ENCODE measurements at places on chromosomes 7 and 10. TPM values are rescaled to one million over a fixed set of nuclear protein-coding genes. Genes with fewer than 3 reads are reported as not detected.

- DNase-seq: no peak
Observed at GRCh38 chr10:88457660-88458059, 125.5 kb downstream of the RNLS start.

- DNase-seq: no peak
Observed at GRCh38 chr7:98334081-98334480, 52.6 kb downstream of the BRI3 start.

DNA sequence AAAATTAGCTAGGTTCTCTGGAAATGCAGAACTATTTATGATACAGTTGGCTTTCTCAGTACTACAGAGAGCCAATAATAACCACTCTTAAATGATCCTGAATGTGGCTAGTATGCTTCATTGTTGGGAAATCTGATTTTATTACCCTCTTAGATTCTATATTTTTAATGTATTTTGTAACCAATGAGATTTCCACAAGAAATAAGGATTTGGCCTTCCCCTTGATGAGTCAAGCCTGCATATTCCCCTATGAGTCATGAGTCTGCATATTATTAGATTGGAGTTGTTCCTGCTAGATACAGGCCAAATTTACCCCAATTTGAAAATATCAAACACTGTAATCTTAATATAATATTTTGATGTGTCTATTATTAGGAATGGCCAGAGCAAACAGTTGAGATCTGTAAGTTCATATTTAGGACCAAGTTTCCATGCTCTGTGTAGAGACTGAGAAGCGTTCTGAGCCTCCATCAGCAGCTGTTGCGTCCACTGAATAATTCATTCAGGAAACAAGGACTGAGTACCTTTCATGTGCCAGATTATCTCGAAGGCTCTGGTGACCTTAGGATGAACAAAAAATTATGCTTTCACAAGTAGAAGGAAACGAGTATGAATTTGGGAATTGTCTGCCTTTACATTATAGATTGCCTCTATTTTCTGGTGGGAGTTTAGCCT lies 793.4 kb downstream of the NRG3 start:
- DNase-seq: peak; percentile 53

GRCh38 chr7:32958046-32959025 lies 1.1 kb downstream of the FKBP9 start:
- DNase-seq: peak; percentile 58

DNA sequence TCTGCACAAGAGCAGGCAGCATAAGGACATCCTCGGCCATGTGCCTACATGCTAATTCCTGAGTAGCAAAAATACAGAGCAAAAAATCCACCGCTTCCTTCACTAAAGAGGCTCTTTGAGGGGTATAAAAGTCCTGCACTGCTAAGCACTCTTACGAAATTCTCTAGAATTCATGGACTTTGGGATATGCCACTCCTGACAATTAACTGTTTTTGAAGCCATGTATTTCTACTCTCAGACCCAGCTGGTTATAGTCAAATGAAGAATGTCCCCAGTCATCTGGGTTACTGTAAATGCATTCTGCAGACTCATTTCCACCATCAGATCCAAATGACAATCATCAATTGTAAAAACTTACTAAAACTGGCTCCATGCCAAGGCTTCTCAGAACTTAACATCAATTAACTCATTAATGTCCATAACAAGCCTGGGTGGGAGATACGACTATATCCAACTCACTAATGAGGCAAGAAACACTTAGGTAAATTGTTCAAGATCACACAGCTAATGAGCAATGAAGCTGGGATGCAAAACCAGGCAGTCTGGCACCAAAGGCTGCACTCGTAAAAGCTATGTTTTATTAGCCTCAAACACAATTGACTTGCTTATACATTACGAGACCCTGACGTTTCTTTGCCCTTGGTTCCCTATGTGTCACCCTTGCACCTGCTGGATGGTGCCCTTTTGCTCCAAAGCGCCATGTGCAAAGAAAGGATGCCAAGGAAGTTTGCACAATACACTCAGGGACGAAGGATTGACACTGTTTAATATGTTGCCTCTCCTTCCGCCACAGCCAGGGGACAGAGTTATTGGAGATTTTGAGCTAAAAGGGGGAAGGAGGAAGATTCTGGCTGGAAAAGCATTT lies 250.4 kb downstream of the ELMO1 start:
- no peak for DNase-seq

DNA sequence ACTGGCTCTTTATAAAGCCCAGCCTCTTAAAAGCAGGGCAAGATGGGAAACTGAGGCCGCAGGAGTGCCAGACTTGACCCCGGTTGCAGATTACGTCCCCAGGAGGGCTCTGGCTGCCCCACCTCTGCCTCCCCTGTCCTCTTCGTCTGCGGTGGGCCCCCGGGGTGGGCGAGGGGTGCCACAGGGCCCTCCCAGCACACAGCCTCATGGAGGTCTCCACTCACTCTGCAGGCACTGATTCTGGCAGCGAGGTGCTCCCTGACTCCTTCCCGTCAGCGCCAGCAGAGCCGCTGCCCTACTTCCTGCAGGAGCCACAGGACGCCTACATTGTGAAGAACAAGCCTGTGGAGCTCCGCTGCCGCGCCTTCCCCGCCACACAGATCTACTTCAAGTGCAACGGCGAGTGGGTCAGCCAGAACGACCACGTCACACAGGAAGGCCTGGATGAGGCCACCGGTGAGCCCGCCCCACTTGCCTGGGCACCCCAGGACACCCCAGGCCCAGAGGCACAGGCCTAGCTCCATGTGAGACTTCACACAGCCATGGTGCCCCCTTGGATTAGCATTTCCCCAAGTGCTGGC lies 39.4 kb upstream of the SLC29A3 start:
- no peak for DNase-seq

DNA sequence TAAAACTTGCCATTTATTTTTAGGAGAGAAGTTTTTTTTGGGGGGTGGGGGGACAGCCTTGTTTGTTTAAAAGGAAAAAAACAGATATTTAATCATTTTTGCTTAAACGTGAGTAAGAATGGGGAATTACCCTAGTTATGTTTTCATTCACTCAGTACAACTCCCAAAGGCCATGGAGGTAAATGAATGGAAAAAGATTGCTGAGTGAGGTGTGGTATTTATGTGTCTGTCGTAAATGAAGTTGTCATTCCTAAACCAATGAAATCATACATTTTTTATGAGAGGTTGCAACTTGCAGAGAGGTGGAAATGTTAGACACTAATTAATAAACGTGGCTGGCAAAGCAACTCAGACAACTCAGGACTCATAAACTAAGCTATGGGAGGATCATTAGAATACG lies 218.1 kb downstream of the CELF2 start:
- no peak for DNase-seq

- peak; percentile 32 for DNase-seq
Observed at GRCh38 chr7:141466151-141466904, 84.9 kb upstream of the AGK start.

DNA sequence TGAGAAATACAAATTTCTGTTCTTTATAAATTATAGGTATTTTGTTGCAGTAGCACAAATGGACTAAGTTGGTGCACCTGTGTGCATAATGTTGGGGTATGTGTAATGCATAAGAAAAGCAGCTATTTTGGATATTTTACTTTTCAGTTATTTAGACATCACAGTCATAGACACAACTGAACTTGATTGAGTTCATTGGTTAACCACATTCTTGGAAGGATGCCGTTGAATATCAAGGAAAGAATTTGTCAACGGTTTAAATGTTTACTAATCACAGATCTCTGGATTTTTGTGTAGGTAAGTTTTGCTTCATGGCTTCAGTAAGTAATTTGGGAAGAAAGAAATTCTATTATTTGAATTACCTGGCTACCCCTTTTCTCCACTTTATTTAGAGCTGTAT lies 4.1 kb downstream of the OTUD1 start:
- peak; percentile 76 for DNase-seq

DNA sequence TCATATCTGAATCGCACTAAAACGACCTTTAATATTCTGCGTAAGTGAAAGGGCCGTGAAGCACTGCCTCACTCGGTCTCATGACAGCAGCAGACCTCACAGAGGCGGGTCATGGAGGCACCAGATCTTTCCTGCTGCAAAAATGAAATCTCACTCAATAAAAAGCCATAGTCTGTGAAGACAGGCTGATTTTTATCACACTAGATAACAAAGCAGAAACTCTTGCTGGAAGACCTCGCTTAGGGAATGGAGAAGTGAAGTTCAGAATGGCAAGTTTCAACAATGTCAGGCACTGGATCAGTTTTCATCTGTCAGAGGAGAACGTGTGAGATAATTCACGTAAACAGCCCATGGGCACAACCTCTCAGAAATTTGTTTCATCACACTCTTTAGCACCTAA lies 8.0 kb downstream of the SEPHS1 start:
- DNase-seq: no peak

GRCh38 chr10:124738441-124738840 lies 5.7 kb downstream of the FAM53B start:
- no peak for DNase-seq

GRCh38 chr10:43264344-43264964 lies 2.4 kb downstream of the RASGEF1A start:
- no peak for DNase-seq

GRCh38 chr10:6501931-6502330 lies 78.1 kb downstream of the PRKCQ start:
- no peak for DNase-seq

DNA sequence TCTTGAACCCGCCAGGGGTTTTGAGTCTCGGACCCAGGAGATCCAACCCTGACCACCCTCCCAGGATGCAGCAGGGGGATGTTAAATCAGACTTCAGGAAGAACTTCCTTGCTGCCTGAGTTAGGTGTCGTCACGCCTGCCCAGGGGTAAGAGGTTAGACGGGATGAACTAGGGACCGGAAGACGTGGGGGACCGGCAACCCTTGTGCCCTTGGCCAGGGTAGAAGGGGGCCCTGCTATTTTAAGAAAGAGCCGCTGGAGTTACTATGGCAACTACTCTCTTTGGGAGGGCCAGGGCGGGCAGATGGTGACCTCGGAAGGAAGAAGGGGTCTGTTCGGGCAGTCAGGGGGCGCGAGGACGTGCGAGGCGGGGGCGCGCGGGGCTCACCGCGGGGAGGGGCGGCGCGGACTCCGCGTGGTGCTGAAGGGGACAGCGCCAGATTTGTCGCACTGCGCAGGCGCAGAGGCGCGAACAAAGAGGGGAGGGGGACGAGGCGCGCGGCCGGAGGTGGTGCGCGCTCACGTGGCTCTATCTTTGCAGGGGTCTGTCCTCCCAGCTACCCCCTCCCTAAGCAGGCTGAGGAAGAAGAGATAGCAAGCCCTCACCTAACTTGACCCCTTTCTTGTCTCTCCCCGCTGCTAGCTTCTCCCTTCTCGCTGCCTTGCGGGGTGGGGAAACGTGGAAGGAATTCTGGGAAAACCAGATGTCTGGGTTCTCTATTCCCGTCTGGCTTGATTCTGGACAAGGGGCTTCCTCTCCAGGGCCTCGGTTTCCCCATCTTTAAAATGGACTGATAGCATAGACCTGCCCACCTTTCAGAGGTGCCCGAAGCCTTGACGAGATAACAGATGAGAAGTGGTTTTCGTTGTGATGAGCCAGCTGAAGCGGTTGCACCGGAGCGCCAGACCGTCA lies 940 bp upstream of the PSD start:
- no peak for DNase-seq

DNA sequence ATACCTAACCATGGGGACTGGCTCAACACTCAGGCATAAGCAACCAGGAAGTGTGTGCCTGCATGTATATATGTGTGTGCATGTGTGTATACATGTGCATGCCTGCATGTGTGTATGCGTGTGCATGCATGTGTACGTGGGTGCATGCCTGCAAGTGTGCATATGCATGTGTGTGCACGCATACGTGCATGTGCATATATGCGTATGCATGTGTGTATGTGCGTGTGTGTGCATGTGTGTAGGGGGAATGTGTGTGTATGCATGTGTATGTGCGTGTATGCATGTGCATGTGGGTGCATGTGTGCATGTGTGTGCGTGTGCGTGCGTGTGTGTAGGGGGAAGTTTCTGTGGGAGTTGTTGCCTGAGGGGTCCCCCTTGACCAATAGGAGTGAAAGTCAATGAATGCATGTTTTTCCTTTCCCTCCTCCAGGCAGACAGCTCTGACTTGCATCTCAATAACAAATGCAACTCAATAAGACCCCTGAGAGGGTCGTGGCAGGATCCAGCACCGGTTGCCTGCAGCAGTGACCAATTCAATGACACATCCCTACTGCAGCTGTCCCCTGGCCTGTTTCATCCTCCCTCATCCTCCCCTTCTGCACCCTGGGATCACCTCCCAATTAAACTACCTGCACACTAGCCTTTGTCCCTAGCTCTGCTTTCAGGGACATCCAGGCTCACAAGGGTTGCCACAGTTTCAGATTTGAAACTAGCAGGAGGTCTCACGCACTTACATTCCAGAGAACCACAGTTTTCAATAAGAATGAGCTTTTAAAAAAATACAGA lies 27.0 kb upstream of the FZD8 start:
- no peak for DNase-seq

DNA sequence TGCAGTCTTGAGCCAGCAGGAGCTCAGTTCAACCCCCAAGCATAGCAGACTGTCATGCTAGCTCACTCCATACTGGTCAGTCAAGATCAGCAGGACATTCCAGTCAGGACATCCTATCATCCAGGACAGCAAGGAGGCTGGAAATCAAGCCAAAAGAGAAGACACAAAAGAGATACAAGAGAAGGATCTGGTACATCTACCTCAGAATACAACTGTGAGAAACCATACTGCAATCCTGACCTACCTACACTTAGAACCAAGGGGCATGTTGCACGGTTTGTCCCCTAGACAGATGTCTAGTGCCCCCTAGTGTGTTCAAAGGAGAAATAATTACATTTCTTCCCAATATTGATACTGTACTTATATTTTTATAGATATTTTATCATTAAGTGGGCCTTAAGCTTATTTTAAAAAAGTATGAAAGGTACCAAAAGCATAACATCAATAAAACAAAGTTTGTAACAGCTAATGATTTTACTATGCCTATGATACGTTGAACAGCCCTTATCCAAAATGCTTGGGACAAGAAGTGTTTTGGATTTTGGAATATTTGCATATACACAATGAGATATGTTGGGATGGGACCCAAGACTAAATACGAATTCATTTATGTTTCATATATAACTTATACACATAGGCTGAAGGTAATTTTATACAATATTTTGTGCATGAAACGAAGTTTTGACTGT lies 26.7 kb downstream of the ERCC6 start:
- DNase-seq: peak; percentile 30

DNA sequence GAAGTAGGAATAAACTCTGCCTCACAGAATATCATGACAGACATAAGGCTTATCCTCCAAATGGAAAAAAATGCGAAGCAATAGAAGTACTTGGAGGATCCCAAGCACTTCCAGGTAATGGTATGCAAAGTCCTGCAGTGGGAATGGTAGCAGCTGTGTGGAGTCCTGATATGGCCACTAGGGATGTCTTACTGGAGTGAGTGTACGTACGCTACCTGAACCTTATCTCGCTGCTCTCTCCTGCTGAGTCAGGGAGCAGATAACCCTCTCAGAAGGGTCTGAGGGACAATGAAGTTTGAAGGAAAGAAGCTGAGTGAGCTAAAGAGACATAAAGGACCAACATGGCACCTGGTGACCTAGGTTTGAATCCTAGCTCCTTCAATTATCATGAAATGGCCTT lies 42.2 kb downstream of the CH25H start:
- no peak for DNase-seq

- peak; percentile 37 for DNase-seq
Observed at GRCh38 chr7:84469034-84469433, 274.4 kb upstream of the SEMA3A start.

- DNase-seq: no peak
Observed at GRCh38 chr7:120944826-120945562, 5.6 kb upstream of the ING3 start.

- no peak for DNase-seq
Observed at GRCh38 chr10:118842843-118843624, 88.3 kb upstream of the CACUL1 start.

The ARL5B gene
- 12.1 TPM for total RNA-seq

The SPDYE6 gene
- not detected for total RNA-seq

The ANKRD2 gene
- 1.8 TPM for total RNA-seq

The PMS2 gene
- total RNA-seq: 28.1 TPM

The GIMAP6 gene
- under 0.01 TPM for total RNA-seq

The CAV2 gene
- 60.1 TPM for total RNA-seq

The TUBB8 gene
- total RNA-seq: not detected

The EPHA1 gene
- under 0.01 TPM for total RNA-seq
